ENCODE measurements at places on chromosomes 13 and 19.
A peak's percentile ranks its signal among the peaks of the same experiment; 100 is the strongest.

- no peak for DNase-seq
Measured at GRCh38 chr19:858868-859843, at the start of gene CFD. Gene CFD, plus strand, starts transcription at chr19:859664. Its CDS starts 26 bp downstream, at chr19:859690.

DNA sequence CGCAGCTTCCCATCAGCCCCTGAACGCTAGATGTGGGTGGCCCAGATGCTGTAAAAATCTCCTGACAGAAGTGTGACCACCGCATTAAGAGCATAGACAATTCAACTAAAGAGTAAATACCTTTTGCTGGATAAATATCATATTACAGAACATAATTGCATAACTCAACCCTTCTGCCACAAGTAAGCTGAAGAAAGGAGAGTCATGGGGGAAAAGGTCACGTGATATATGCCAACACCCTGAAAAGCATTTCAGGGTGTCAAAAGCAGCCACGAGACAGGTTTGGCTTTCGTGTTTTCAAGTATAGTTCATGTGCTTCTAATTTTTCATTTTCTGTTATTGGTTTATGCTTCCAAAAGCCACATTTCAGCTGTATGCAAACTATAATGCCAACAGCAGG, 71.3 kb downstream of the LHFPL6 start:
- DNase-seq, result no peak

DNA sequence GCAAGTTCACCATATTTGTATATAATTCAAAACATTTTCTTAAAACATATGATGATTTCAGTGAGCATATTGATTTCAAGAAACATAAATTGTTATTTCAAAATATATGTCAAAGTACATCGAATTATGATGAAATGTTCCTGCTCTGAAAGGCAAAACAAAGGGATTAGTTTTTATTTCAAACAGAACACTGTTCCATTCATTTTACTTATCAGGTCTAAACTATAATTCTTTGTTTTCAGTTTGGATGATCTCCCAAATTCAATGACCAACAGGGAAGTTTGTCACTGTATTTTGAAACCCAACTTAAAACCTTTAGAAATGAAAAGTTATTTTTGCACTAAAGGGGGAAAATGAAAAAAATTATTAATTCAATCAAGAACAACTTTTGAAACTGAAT, 610.2 kb downstream of the SLITRK1 start:
- no peak for DNase-seq

GRCh38 chr19:54482889-54483288, 9.8 kb upstream of the CDC42EP5 start:
- DNase-seq, result no peak

DNA sequence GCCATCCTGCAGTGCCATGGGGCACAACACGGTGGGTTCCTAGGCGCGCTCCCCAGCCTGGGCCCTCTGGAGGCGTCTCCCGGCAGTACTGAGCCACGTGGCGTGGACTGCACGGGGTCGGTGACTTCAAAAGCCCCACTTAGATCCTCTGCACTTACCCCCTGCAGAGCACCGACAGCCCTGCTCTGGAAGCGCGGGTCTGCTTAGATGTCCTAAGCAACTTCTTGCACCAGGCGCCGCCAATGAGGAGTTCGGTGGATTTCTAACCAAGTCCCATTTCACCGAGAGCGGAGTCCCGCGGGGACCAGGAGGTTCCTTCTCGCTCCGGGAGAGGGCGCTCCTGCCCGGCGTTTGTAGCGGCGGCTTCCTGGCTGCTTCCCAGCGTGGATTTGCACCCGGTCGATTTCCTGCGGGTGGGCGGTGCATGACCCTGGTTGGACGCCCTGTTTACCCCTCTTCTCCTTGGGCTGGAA, 25.2 kb upstream of the ZNF845 start:
- DNase-seq, result no peak

GRCh38 chr19:8539621-8540149, 25.7 kb upstream of the ZNF414 start:
- no peak for DNase-seq

GRCh38 chr13:83691966-83692365, 190.3 kb downstream of the SLITRK1 start:
- peak; percentile 31 for DNase-seq

DNA sequence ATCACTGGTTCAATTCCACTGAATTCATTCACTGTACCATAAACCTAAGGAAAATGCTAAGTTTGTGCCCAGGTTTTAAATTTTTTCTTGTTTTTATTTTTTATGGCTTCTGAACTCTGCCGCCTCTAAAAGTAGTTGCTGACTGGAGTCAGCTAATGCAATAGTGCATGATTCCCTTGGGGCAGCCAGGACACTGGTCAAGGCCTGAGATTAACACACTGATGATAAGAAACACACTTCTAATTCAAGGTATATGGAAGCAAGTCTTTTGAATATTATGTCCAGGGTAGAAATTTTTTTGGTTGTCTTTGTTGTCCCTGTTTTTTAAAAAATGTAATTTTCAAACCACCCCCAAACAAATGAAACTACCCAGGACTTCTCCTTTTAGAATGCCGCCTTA, 72.2 kb downstream of the CDADC1 start:
- DNase-seq, result no peak

- no peak for DNase-seq
Measured at GRCh38 chr13:110572778-110573118, 11.2 kb upstream of the RAB20 start.

GRCh38 chr19:50778906-50779430, 8.7 kb downstream of the GPR32 start:
- no peak for DNase-seq

DNA sequence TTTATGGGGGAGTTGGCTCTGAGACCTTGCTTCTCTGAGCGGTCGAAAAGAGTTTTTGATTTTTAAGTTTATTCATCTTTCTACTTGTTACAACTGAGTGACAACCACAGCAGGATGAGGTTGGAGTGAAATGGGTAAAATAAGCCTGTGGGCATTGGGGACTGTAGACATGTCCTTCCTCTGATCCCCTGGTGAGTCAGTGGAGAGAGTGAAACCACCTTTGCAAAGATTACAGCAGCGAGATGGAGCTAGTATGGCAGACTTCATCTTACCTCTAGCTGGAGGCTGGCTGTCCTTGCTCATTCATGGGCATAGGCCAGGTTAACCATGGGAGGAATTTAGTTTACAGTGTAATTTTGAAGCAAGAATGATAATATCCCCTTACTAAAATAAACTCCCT, 30.9 kb upstream of the PSG9 start:
- no peak for DNase-seq

- DNase-seq, result no peak
Measured at GRCh38 chr13:93172109-93172508, 54.5 kb upstream of the GPC6 start.

DNA sequence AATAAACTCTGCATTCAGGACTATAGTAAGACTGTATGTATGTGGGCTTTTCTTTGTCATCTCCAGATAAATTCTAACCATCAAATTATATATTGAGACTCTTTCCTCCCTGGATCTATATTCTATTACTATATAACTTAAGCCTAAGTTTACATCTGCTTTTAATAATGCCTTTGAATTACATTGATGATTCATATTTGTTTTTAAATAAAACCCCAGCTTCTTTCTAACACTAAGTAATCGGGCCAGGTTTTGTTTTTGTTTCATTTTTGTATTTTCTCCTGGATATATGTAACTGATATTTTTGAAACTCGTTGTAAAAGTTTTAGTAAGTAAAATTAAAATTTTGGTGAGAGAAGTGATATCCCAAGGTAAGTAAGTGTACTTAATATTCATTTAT, 1599.1 kb downstream of the PCDH9 start:
- DNase-seq, result peak; percentile 4

DNA sequence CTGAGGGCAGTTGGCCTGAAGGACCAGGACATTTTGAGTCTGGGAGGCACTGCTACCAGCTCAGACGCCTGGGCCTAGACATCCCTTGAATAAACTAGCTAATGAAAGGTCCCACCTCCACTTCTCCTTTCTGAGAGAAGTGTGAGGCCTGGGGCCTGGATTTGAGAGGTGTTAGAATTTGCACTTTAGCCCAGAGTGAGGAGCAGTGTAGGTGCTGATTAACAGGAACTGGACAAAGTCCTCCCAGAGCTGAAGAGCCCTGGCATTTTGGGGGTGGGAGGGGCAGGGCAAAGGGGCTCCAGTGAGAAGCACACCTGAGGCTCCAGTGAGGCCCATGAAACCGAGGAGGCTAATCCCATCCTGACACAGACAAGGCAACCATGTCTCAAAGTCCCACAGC, 15.2 kb upstream of the SLC1A5 start:
- DNase-seq, result no peak

GRCh38 chr13:21723807-21724505, 53.1 kb downstream of the FGF9 start:
- no peak for DNase-seq

DNA sequence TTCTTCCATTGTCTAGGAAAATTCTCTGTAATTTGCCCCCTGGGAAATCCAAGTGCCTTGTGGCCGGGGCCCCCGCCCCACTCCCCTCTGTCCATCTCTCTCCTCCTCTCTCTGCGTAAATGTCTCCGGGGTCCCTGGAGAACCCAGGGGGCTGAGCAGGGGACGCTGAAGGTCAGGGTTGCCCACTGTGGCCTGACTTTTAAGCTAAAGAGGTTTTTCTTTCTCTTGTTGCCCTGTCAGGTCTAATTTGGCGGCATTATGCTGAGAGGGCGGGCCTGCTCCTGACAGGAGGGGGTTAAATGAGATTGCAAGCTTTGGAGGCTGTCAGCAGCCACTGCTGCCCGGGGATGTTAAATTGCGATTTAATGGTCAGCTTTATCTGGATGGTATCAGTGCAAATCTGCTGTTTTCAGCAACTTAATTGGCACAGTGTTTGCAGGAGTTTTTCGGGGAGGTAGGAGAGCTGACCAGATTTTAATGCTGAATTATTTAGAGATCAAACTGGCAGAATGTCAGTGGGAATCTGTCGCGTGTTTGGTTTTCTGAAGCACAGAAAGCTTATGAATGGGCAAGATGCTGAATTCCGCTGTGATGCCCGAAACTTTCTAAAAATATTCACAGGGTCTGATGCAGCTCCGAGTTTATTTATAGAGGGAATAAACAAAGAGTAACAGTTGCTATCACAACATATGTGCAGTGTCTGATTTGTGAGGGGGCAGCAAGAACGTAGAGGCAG, 93.2 kb upstream of the SOX1 start:
- DNase-seq, result no peak

DNA sequence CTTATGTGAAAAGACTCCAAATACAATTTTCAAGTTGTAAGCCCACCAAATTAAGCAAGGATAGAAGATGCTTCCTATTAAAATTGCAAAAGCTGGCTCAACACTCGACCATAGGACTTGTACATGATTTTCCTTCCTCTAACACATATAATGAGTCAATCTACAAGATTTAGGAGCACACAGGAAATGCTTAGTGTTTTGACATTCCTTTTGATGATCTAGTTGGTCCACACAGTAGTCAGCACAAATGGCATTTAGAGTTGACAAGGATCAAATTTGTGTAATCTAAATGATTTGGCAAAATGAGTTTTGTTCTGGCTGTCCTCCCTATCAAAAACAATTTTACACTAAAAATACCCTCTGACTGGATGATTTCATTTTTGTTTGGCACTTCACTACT, 340.2 kb downstream of the DIAPH3 start:
- peak; percentile 35 for DNase-seq

GRCh38 chr13:108705031-108705430, 75.6 kb downstream of the MYO16 start:
- DNase-seq, result no peak

DNA sequence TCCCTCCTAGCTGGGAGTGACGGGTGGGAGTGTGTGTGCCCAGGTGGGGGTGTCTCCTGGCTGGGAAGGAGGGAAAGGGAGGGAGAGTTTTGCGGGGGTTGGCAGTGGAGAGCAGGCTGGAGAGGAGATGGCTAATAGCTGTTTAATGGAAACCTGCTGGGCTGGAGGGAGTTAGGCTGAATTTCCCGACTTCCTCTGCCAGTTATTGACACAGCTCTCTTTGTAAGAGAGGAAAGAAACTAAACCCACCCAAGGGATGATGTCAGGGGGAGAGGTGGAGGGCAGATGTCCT, 10.2 kb upstream of the ILF3 start:
- DNase-seq, result peak; percentile 22

DNA sequence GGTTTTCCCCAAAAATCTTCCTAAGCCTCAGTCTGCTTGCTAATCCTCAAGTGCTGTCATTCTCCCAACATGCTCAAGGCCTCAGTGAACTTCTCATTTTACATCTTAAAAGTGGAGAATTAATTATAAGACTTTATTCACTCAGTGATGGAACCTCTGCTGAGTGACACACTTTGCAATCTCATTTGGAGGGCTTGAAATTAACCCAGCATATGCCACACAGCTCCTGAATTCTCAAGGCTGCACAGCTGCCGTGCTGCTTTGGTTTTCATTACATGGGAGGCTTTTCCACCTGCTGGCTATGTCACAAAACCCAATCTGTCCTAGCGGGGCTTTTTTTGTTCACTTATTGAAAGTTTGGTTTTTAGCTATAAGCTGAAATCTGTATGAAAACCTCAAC, 28.3 kb upstream of the SERPINE3 start:
- no peak for DNase-seq

- peak; percentile 100 for DNase-seq
Measured at GRCh38 chr19:38849860-38850435, at the start of gene HNRNPL. Gene HNRNPL, minus strand, starts transcription at chr19:38849986. Its CDS starts 20 bp downstream, at chr19:38849966.

GRCh38 chr13:38879278-38879677, 111.4 kb downstream of the STOML3 start:
- DNase-seq, result peak; percentile 1

DNA sequence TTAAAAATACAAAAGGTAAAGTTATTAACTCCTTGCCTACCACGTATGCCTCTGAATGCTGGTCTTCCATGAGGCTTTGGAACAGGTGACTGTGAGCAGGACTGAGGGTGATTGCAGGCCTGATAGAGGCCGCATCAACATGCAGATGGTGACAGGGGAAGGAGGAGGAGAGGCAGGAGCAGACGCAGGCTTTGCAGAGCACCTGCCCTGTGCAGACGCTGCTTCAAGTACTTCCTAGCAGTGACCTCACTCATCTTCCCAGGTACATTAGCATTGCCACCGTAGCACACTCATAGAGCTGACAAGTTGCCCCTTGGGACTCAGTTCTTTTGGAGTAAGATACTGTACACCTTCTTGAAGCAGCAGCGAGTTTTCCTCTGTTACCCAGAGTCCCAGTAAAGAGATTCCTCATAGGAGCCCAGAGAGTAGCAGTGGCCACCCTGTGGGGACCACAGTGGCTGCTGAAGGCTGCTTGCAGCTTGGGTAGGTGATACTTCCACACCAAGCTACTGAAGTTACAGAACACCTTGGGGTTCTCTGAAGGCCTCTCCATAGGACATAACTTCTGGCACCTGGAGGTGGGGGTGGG, 56.0 kb downstream of the ZNF536 start:
- no peak for DNase-seq

- DNase-seq, result no peak
Measured at GRCh38 chr13:75334634-75335447, 147.1 kb downstream of the TBC1D4 start.

- DNase-seq, result peak; percentile 53
Measured at GRCh38 chr19:18425515-18426415, 6.6 kb downstream of the SSBP4 start.

GRCh38 chr13:20924758-20925394, 22.3 kb upstream of the XPO4 start:
- peak; percentile 86 for DNase-seq

- no peak for DNase-seq
Measured at GRCh38 chr13:107113387-107113786, 545.5 kb upstream of the ARGLU1 start.
